ENCODE measurements at places on chromosomes 7 and 10.

DNA sequence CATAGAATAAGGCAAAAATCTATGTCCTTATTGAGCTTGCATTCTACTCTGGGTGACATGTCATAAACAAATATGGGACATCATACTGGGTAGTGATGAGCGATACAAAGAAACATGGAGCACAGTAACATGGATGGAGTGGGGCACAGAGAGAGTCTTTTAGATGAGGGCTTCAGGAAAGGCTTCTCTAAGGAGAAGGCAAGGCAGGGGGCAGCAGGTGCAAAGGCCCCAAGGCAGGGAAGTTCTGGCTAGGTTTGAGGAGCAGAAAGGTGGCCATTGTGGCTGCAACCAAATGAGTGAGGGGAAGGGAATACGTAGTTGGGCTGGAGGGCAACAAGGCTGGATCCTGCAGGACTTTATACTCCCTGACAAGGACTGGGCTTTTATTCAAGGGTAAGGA, 211.4 kb downstream of the HERPUD2 start:
- no peak for DNase-seq

DNA sequence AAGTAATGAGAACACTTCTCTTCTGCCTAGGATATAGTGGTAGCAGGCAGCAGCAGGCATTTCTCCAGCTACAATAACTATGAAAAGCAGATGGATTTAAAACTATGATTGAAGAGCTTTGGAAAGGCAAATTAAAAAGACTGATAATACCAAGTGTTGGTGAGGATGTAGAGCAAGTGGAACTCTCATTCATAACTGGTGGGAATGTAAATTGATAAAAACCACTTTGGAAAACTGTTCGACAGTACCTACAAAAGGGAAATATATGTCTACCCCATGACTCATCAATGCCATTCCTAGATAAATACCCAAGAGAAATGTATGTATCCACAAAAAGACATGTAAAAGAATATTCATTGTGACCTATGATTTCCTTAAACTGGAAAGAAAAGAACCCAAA, 14.6 kb downstream of the ARMC3 start:
- DNase-seq: no peak

DNA sequence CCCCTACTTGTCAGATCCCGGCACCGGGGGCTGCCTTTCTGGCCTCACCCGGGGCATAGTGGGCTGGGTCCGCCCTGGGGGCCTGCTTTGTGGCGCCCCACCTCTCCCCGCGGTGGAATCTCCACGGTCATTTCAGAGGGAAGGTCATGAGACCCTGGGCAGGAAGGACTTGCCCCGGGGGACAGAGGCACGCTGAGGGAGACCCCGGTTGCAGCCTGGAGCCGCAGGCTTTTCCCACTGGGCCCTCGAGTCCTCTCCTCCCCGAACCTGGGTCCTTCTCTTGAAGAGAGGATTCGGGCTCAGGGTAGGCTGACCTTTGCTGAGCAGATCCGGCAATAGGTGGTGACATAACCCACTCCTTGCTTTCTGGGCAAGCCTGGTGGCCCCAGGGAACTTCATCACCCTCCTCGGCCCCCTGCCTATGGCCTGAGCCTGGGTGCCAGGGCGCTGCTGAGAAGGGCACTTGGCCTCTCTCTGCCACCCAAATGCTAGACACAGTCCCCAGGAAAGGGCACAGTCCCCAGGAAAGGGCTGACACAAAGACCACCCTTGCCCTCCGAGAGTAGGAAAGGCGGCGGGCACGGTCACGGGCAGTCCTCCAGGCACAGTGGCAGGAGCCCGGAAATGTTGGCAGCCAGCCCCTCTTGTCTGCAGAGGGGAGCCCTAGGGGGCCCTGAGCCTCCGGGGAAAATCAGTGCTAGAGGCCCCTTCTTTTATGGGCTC, 36.2 kb downstream of the FKBP6 start:
- DNase-seq: no peak

GRCh38 chr10:59814878-59815277, 61.6 kb upstream of the MRLN start:
- no peak for DNase-seq

DNA sequence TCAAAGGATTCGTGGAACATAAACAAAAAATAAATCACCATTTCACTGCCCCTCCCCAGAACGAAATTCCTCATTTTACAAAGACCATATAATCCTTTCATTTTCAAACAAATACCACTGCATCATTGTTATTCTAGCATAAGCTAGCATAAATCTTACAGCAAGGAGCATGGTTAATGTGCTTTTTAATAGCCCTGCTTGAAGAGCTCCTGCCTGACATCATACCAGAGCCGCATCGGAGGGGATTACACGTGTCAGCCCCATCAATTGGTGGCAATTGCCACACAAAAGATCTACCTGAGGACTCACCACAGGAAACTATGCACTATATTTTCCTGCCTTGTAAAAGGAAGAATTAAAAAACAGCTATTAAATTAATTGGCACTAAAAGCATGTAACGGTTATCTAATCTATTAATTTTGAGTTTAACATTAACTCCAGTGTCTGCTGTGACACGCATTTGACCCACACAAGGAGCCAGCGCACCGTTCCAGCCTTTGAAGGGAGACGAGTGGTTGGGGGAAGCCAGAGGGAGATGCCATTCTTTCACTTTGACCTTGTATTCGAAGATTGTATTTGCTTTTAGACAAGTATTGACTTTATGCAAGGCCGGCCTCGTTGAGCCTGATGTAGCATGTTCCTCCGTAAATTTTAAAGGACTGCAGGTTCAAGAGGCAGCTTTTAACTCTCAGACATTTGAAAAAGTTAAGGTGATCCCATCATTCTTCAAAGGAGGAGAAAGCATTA, 261.1 kb upstream of the RNF32 start:
- no peak for DNase-seq

- no peak for DNase-seq
Observed at GRCh38 chr10:15718694-15719048, 1.1 kb downstream of the ITGA8 start.
